GM23248 (cell line): ENCODE measurements at places on chromosomes 6 and 20. TPM values are rescaled to one million over a fixed set of nuclear protein-coding genes. Genes with fewer than 3 reads are reported as not detected.

The F13A1 gene
- total RNA-seq: not detected in 2 replicates

The DNAAF9 gene
- total RNA-seq: 11.4 and 12.4 TPM in 2 replicates

The BEND3 gene
- 1.8 and 2.7 TPM in 2 replicates for total RNA-seq

The KIF13A gene
- 46.0 and 47.3 TPM in 2 replicates for total RNA-seq

The SLC25A27 gene
- 2.4 and 16.3 TPM in 2 replicates for total RNA-seq

The ADGRG6 gene
- 1.5 and 1.6 TPM in 2 replicates for total RNA-seq

The GABRR2 gene
- not detected in 2 replicates for total RNA-seq

The RHAG gene
- total RNA-seq: not detected in 2 replicates

The ARFGEF3 gene
- total RNA-seq: 0.11 and 0.13 TPM in 2 replicates

The SSTR4 gene
- total RNA-seq: not detected in 2 replicates
